Stimulated activated CD8-positive, alpha-beta memory T cell treated with anti-CD3 and anti-CD28 coated beads, Interleukin-12 subunit alpha, Interleukin-12 subunit beta, amount 100 ng/mL, for 1 hour (primary cell): ENCODE measurements at places on chromosomes 4 and X.

- DNase-seq, result no peak
Measured at GRCh38 chr4:15955670-15956069, 7.3 kb downstream of the FGFBP2 start.

DNA sequence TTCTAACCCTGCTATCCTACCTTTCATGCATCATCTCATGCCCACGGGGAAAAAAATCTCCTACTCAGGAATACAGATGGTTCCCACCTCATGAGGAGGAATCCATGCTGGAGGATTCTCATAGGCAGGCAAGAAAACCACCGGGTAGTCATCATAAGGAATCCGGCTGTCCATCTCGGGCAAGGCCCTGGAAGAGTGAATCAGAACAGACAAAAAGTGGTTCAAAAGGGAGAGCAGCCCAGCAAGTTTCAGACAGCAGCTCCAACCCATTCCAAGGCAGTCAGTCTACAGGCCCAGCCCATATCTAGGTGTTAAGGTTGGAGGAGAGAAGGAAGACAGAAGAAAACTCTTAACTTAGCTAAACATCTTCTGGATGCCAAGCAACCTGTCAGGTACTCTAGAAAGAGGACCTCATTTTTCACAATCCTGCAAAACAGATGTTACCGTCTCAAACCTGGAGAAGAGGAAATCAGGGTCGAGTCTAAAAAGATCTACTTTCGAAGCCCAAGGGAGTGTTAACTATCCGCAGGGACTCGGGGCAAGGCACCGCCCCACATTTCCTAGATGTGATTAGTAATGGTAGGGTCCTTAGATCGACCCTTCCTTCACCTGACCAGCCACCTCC lies 447 bp downstream of the PDZD11 start:
- DNase-seq, result no peak

GRCh38 chrX:437661-438390 lies 51.1 kb upstream of the PPP2R3B start:
- DNase-seq, result no peak

- no peak for DNase-seq
Measured at GRCh38 chr4:172009446-172010230, 196.4 kb downstream of the GALNTL6 start.

DNA sequence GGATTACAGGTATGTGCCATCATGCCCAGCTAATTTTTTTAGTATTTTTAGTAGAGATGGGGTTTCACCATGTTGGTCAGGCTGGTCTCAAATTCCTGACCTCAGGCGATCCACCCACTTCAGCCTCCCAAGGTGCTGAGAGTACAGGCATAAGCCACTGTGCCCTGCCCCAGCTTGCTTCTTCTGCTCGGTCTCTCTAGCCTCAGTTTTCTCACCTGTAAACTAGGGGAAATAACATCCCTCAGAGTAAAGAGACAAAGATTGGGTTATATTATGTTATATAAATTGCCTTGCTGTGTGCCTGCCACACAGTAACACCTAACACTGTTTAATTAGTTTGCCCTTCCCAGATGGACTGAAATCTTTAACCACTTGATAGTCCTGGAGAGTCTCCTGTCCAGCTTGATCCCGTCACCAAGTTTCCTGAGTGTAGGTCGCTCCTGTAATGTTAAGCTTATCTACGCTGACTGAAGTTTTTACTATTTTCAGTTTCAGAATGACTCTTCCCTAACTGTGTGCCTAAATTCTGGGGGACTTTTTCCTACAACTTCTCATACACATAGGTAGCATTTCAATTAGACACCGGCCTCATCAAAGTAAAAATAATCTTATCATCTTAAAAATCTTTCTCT lies 412.7 kb upstream of the TENM3 start:
- no peak for DNase-seq

DNA sequence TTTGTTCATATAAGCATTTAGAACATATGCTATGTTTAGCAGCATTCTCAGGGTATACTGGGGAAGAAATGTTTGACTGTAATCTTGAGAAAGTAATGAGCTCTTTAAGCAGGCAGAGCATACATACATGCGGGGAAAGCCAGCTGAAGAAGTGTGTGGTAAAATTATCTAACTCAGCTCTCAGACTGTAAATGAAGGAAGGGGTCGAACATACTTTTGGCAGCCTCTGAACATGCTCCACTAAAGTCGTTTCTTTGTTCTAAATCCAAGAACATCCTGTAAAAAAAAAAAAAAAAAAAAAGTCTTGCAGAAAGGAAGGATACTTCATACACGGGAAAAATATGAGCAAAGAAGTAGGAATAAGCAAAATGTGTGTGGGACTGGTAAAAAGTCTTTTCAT lies 224.8 kb downstream of the GRID2 start:
- DNase-seq, result no peak

- no peak for DNase-seq
Measured at GRCh38 chr4:52369649-52370048, 289.5 kb downstream of the USP46 start.

GRCh38 chr4:5626913-5627312 lies 81.4 kb downstream of the EVC2 start:
- DNase-seq, result no peak

- no peak for DNase-seq
Measured at GRCh38 chr4:23930750-23931488, 41.1 kb upstream of the PPARGC1A start.

DNA sequence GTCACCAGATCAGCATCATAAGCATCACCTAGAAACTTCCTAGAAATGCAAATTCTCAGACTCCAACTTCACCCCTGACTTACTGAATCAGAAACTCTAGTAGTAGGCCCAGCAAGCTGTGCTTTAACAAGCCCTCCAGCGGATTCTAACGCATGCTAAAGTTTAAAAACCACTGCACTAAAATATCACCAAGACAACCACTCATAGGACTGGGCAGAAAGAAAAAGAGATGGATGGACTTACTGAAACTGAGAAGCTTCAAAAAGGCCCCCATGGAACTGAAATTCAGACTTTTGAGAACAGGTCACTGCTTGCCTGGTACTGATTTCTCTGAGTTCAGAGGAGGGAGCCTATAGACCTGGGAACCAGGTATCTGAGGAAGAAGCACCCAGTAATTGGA lies 40.1 kb downstream of the FAM241A start:
- DNase-seq, result no peak

- no peak for DNase-seq
Measured at GRCh38 chr4:123709336-123709735, 312.7 kb downstream of the SPRY1 start.

GRCh38 chrX:115413246-115413878 lies 123.8 kb downstream of the LUZP4 start:
- DNase-seq, result no peak

GRCh38 chrX:30489323-30489722 lies 88.2 kb downstream of the TASL start:
- no peak for DNase-seq

DNA sequence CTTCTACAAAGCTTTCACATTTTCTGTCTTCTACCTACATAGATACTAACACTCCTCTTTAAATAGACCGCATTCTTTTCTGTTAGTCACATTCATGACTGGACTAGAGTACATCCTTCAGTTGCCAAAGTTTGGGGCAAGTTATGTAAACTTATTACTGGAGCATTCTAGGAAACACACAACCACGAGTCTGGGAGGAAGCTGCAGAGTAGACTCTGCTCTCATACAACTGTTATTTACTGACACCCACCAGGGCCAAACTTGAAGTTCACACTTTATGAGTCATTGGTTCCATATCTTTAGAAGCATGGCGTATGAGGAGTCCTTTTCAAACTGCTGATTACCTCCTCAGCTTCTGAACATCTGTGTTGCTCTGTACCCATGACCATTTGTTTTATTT lies 87.0 kb downstream of the RNF150 start:
- DNase-seq, result no peak

DNA sequence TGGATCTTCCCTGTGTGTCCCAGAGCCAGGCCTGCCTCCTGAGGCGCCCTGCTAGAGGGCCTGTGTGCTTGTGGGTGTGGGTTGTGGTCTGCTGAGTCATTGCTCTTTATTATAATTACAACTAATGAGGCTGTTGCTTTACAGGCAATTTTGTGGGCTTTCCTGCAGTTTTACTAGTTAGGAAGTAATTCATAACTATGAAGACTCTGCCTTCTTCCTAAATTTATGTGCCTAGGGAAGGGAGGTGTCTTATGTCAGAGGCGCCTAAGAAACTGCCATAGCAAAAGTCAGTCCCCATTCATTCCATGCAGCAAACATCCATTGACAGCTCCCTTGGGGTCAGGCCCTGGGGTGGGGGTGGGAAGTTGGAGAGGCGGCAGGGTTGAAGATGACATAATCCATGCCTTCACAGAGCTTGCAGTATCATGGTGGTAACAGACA lies 359.2 kb downstream of the IDS start:
- DNase-seq, result no peak

DNA sequence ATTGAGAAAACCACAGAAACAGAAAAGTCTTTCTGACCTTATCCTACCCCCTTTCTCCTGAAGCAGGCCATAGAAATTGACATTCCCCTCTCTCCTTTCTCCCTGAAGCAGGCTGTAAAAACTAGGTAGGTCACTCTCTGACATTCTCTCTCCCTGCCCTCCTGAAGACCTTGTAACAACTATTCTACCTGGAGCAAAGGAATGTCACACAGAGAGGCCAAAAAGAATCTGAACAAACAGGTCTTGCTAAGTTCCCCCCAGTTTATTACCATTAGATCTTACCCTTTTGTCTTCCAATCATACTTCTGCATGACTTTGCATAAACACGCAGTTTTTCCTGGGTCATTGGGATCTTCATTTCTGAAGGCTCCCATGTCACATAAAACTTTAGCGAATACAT lies 198.3 kb upstream of the GYPA start:
- DNase-seq, result no peak

- DNase-seq, result no peak
Measured at GRCh38 chrX:40471965-40472648, 108.7 kb upstream of the ATP6AP2 start.

DNA sequence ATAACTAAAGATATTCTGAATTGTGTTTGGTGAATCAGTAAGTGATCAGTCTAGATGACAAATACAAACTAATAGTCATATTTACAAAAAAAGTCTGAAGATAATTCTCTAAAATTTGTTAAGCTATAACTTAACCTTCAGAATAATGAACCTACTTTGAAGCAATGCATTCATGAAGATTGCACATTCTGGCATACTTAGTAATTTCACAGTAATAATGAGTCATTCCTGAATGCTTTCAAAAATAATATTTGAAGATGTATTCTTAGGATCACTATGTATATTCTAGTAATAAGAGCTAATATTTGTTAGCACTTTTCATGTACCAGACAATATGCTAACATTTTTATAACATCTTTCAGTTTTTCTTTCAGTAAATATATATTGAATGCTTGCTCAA lies 756.7 kb upstream of the SLIT2 start:
- DNase-seq, result no peak

DNA sequence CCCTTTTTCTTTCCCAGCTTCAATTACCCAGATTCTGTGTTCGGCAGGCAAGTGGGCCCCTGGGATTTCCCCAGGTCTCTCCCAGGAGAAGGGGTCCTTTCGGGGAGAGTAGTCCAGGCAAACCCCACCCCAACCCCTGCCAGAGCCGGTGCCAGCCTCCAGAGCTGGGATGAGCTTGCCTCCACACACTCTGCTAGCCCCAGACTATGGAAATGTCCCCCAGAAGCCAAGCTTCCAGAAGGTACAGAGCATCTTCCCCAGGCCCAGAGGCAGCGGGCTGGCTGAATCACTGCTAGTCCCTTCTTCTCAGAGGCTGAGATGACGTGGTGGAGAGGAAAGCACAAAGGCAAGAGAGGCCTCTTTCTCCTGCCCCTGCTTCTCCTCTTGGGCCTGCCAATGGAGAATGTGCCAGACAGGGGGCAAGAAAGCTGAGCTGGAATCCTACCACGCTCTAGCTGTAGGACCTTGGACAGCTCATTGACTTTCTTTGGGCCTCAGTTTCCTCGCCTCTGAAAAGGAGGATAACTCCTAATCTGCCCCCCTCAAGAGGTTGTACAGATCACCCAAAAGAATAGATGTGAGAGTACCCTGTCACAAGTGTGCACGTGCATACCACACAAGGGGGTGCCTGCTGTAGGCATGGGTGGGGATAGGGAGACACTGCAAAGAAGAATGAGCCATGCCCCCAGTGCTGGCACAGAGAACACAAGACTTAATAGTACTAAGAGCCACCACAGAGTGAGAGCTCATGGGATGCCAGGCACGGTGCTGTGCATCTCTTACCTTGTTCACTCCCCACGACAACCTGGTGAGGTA lies 2.1 kb downstream of the SASH3 start:
- no peak for DNase-seq

DNA sequence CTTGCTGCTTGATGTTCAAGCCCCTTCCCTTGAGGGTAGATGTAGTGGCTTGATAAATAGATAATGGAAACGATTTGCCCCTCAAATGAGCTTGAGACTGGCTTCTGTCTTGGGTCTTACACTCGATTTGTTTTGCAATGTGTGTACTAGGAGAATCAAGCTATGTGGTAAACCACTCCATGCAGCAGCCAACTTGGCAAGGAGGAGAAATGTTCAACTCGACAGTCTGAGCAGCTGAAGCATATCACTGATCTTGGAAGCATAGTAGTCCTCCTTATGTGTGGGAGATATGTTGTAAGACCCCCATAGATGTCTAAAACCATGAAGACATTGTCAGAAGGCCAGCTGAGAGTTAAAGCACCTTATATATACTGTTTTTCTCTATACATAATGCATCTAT lies 125.3 kb downstream of the CCNG2 start:
- no peak for DNase-seq

DNA sequence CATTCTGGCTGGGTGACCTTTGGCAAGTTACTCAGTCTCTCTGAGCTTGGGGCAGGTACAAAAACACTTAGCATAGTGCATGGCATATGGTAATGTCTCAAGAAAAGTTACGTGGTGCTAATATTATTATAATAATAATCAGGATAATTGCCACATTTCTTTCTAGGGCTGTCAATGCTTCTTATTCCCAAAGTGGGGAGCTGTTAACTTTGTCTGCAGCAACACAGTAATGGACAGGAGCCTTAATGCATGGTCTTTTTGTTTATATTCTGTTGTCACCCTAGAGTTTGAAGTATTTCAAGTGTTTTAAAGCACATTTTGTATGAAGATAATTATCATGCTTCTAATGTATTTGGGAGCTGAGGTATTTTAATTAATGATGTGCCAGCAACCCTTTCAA lies 121.8 kb downstream of the FHIP1A start:
- no peak for DNase-seq

GRCh38 chr4:76689145-76689817 lies 208.7 kb downstream of the SOWAHB start:
- DNase-seq, result no peak

GRCh38 chr4:13538427-13538973 lies 5.8 kb downstream of the NKX3-2 start:
- DNase-seq, result no peak

DNA sequence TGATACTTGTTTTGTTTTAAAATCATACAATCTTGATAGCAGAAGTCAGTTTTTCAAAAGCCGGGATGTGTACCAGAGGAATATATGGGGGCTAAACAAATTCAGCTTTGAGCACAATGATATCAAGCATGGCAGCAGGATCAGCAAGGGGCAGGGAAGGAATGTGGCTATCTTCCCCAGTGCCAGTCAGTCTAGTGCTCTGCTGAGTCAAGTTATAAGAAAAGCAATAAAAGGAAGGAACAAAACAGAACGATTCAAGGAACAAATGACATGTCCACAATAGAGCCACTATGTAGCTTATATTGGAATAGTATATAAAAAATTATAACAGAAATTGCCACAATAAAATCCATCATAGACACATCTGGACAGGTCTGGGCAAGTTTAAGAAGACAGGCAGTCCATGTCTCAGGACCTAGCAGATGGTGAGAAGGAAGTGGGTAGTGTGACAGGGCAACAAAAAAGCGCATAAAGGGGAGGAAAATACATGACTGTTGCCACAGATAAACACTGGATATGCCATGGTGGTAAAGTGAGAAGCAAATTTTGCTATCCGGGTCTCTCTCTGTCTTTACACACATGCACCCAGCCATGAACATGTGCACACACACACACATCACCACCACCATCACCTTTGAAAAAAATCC lies 518.2 kb upstream of the HTR2C start:
- no peak for DNase-seq
